ENCODE measurements at places on chromosomes 1 and 21.

DNA sequence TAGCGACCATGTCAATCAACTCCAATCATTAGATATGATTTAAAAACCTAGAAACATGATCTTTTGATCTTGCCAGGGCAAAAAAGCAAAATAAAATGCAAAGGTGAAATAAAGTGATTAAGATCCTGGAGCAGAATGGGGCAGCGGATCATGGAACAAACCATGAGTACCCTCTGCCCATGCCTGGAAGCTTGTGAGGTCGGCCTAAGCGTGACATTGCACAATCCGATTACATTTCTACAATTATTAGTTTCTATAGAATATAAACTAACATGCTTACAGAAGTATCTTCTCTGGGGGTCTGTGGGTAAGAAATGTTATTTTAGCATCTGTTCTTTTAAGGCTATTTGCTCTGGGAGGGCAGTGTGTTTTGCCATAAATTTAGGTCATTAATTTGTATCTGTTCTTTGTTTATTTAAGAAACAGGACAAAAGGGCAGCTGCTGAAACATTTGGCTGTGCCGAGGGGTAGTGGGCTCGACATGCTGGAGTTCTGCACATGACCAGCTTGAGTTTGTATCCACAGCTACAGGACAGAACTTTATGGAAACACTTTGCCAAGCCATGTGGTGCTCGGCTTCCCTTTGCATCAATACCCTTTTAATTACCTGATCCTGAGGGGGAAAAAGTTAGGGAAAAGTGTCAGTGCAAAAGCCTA lies 55.9 kb downstream of the ZBTB18 start:
- DNase-seq = peak; percentile 48

GRCh38 chr1:178121883-178122282 lies 28.0 kb downstream of the RASAL2 start:
- peak; percentile 26 for DNase-seq

DNA sequence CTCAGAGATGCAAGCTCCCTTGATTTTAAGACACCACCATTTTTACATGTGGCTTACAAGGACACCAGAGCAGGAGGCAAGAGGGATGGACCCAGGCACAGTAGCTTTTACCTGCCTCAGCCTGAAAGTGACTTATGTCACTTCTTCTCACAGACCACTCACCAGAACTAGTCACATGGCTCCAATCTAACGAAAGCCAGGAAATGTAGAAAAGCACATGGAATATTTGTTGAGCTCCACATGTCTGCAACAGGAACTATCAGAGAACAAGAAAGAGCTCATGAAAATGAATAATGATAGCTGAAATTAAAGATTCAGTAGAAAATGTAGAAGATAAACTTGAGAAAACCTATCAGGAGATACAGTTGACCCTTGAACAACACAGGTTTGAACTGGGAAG lies 69.4 kb downstream of the ZNF648 start:
- no peak for DNase-seq

GRCh38 chr1:10690484-10690883 lies 106.0 kb downstream of the CASZ1 start:
- no peak for DNase-seq

- no peak for DNase-seq
Measured at GRCh38 chr1:210347112-210347511, 18.4 kb downstream of the HHAT start.

- DNase-seq = no peak
Measured at GRCh38 chr1:63545780-63546179, 22.5 kb downstream of the EFCAB7 start.

- DNase-seq = no peak
Measured at GRCh38 chr1:91014475-91014874, 7.4 kb downstream of the ZNF644 start.

- peak; percentile 81 for DNase-seq
Measured at GRCh38 chr1:205456868-205457745, 1.3 kb upstream of the BLACAT1 start.

DNA sequence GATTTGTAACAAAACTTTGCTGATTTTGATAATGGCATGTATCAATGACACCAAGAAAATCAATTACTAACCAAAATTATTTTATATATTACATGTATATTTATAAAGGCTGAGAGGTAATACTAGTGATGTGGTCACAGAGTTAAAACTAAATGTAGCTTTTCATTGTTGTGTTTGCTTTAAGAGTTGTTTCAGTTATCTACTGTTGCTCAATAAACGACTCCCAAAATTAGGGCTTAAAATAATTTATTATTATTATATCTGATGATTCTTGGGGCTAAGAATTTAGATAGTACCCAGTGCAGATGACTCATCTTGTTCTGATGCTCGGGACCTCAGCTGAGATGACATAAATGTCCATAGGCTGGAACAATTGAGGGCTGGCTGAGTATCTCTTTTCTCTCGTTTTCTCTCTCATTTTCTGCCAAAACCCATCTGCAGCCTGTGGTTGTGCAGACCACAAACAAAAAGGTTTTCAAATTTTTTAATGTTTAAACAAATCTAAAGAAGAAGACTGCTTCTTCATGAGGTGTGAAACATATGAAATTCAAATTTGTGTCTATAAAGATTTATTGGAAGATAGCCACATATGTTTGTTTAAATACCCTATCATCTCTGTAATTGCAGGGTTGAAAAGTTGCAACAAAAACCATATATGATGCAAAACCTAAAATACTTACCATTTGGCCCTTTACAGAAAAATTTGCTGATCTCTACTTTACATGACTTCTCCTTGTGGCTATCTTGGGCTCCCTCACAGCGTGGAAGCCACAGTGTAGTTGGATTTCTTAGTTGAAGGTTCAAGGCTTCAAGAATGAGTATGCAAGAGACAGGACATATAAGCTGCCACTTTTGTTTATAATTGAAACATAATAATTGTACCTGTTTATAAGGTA lies 14.8 kb upstream of the PTPRC start:
- no peak for DNase-seq

DNA sequence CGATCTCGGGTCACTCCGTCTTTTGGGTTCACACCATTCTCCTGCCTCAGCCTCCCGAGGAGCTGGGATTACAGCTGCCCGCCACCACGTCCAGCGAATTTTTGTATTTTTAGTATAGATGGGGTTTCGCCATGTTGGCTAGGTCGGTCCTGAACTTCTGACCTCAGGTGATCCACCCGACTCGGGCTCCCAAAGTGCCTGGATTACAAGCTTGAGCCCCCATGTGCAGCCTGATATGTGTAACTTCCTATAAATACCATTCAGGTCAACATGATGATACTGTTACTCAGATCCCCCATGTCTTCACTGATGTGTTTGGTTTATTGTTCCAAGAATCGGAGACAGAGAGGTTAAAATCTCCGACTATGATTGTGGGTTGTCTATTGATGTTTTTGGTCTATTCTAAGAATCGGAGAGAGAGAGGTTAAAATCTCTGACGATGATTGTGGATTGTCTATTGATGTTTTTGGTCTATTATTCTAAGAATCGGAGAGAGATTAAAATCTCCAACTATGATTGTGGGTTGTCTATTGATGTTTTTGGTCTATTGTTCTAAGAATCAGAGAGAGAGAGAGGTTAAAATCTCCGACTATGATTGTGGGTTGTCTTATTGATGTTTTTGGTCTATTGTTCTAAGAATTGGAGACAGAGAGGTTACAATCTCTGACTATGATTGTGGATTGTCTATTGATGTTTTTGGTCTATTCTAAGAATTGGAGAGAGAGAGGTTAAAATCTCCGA lies 17.0 kb downstream of the C1orf159 start:
- no peak for DNase-seq

- no peak for DNase-seq
Measured at GRCh38 chr1:171366085-171366484, 52.1 kb downstream of the FMO4 start.

GRCh38 chr1:191152776-191153175 lies 675.1 kb upstream of the BRINP3 start:
- no peak for DNase-seq

GRCh38 chr1:4664606-4665005 lies 10.2 kb downstream of the AJAP1 start:
- DNase-seq = no peak

DNA sequence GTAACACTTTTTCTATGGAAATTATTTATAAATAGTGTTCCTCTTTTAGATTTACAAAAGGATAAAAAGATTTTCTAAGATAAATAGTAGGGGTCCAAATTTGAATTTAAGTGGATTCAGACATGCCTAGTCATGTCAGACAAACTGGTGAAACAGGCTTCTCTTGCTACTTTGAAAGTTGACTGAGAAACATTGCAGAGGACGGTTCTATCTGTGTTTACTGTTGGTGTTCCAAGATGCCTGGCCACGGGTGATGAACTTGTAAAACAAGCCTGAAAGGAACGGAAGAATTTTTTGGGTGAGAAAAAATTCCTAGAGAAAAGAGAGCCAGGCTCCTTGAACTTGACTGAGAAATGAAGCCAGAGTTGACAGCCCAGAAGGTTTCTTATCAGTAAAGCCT lies 2.2 kb downstream of the KRTAP19-1 start:
- DNase-seq = no peak

DNA sequence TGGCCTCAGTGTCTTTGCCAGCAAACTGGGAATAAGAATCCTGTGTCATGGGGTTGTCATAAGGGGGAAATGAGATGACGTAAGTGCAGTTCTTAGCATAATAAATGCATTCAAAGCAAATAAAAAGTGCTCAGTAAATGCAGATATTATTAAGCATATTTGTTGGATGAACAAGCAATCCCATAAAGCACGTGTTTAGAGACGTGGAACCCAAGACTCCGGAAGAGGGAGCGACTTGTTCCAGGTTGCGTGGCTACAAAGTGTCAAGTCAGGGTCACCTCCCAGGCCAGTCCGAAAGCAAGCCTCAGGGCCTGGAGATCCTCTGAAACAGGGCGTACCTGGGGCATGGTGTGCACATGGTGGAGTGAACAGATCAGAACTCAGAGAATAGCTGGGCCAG lies 58.0 kb upstream of the LAPTM5 start:
- no peak for DNase-seq

- DNase-seq = no peak
Measured at GRCh38 chr1:35870651-35871309, 12.2 kb upstream of the AGO1 start.

DNA sequence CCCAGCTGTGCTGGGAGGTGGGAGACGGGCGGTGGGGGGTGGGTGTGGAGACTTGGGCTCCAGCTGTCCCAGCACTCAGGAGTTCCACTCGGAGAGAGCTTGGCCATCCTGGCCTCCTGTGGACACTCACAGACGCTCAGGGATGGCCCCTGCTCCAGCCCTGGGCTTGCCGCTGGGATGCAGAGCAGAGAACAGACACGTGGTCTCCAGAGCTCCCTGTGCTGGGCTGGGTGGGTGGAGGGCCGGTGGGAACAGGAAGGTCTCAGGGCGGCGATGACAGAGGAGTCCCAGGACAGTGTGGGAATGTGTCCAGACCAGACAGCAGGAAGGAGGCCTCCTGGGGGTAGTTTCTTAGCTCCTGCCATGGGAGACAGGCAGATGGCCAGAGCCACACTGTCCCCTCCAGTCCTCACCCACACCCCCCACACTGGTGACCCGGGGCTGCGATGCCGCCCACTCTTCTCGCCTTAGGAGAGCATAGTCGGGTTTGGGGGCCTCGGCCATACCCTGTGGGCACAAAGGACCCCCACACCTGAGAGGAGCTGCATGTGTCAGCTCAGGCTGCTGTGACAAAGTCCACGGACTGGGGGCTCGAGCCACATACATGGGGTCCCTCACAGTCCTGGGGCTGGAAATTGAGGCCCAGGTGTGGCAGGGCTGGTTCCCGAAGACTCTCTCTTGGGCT lies 2.0 kb downstream of the KRTAP10-9 start:
- peak; percentile 18 for DNase-seq

GRCh38 chr1:29785554-29785953 lies 549.2 kb downstream of the PTPRU start:
- no peak for DNase-seq

- DNase-seq = peak; percentile 44
Measured at GRCh38 chr1:87685311-87686135, 356.8 kb downstream of the LMO4 start.

DNA sequence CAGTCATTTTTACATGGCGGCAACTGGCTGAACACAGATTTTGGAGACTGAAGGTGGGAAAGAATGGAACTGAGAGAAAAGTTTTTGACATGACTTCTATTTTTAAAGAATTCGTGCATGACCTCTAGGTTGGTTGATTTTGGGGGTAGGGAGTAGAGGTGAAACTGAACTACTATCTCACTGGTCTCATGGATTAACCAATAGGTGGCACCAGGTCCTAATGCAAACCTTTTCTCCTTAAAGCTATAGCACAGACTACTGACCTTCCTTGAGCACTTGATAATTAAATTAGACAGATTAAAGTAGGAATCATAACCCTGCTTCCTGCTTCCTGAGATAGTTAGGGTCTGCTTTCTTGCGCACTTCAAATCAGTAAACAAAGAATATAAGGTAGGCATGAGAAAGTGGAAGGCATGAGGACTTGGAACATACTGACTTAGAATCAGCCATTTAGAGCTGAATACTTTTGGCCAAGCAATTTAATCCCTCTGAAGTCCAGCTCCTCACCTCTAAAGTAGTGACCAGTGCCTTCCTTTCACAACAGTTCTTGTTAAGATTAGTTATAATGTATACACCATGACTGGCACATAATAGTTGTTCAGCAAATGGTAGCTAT lies 206.0 kb downstream of the CENPF start:
- no peak for DNase-seq

GRCh38 chr1:203354246-203354645 lies 3.3 kb upstream of the FMOD start:
- DNase-seq = no peak

GRCh38 chr1:84467298-84467697 lies 11.8 kb upstream of the RPF1 start:
- no peak for DNase-seq

DNA sequence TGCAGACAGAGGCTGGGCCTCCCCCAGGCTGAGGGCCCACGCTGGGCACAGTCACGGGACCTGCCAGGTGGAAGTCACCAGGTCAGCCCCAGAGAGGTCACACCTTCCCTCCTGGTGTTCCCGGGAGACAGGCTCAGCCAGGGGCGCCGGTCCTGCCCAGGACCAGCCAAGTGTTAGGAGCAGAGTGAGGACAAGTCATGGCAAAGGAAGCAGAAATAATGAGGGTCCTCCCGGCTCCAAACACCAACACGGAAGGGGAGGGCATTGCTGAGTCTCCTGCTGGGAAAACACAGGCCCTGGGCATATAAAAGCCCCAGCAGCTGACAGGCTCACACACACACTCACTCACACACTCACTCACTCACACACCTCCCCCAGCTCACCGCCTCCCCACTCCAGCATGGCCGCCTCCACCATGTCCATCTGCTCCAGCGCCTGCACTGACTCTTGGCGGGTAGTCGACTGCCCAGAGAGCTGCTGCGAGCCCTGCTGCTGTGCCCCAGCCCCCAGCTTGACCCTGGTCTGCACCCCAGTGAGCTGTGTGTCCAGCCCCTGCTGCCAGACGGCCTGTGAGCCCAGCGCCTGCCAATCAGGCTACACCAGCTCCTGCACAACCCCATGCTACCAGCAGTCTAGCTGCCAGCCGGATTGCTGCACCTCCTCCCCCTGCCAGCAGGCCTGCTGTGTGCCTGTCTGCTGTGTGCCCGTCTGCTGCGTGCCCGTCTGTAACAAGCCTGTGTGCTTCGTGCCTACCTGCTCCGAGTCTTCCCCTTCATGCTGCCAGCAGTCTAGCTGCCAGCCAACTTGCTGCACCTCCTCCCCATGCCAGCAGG lies at the start of gene KRTAP10-10:
TSS of gene KRTAP10-10 (plus strand) at position 339 of the 833 bp plus-strand sequence. CDS start at position 401, 62 bp downstream.
- peak; percentile 80 for DNase-seq

GRCh38 chr1:210373878-210374599 lies 45.3 kb downstream of the HHAT start:
- DNase-seq = peak; percentile 30

- peak; percentile 91 for DNase-seq
Measured at GRCh38 chr1:45010855-45011811, at the start of gene HECTD3. Gene HECTD3 (minus strand): TSS chr1:45011324. CDS start chr1:45011257, 67 bp downstream.

GRCh38 chr1:117674521-117675400 lies 68.9 kb downstream of the TENT5C start:
- DNase-seq = no peak
